ENCODE measurements at places on chromosomes 11 and 22. TPM values are rescaled to one million over a fixed set of nuclear protein-coding genes. Genes with fewer than 3 reads are reported as not detected.

The DDI1 gene
- not detected for total RNA-seq

DNA sequence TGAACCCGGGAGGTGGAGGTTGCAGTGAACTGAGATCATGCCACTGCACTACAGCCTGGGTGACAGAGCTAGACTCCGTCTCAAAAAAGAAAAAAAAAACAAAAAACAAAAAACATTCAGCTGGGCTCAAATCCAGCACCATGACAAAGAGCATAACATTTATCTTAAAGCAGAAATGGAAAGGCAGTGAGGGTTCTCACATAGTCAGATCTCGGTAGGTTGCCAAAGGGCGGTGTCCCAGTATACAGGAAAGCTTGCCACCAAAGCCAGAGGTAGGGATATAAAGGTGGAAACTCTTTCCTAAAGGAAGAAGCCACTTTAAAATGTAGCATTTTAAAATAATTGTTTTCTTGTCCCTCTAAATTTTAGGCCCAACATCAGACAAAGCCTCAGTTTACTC is 22.4 kb upstream of the CAPRIN1 start:
- H3K36me3 ChIP-seq = no peaks in the 10 kb centered on the region

DNA sequence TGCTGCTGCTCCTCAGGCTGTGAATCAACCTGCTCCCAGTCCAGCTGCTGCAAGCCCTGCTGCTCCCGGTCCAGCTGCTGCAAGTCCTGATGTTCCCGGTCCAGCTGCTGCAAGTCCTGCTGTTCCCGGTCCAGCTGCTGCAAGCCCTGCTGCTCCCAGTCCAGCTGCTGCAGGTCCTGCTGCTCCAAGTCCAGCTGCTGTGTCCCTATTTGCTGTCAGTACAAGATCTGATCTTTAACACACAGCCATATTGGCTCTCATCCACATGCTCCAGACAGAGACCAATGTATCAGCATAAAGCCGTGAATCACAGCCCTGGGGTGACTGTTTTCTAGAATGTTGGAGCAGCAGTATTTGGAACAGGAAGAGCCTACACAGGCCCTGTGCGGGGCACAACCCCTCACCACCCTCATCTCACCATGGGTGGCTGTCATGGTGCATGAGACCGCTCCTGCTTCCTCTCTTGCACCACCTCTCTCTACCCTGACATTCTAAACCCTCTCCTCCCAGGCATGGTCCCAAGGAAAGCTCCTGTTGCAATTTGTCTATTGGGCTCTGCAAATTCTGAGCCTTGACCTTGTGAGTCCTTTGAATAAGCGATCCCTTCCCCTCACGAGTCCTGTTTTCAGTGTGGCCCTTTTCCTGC is 3.5 kb downstream of the KRTAP5-10 start:
- H3K4me3 ChIP-seq = no peak overlapping the region
- H3K27me3 ChIP-seq = peaks cover 57% of the 10 kb centered on the region
- H3K36me3 ChIP-seq = peaks cover 8% of the 10 kb centered on the region
- no peak for DNase-seq
- H3K27ac ChIP-seq = no peak overlapping the region
- peaks cover 2% of the 10 kb centered on the region for H3K4me1 ChIP-seq

- H3K4me1 ChIP-seq = peaks cover 13% of the 10 kb centered on the region
- H3K27me3 ChIP-seq = no peaks in the 10 kb centered on the region
- H3K27ac ChIP-seq = peak overlapping the region; percentile 67
- no peak overlapping the region for H3K4me3 ChIP-seq
- DNase-seq = no peak
These were observed 53.5 kb downstream of the ENTHD1 start for GRCh38 chr22:39839917-39840510.

GRCh38 chr11:92384358-92384757 is 159.7 kb downstream of the FAT3 start:
- H3K4me3 ChIP-seq = no peak overlapping the region
- no peaks in the 10 kb centered on the region for H3K4me1 ChIP-seq
- no peaks in the 10 kb centered on the region for H3K36me3 ChIP-seq
- no peaks in the 10 kb centered on the region for H3K27me3 ChIP-seq
- H3K27ac ChIP-seq = no peak overlapping the region
- no peak for DNase-seq

DNA sequence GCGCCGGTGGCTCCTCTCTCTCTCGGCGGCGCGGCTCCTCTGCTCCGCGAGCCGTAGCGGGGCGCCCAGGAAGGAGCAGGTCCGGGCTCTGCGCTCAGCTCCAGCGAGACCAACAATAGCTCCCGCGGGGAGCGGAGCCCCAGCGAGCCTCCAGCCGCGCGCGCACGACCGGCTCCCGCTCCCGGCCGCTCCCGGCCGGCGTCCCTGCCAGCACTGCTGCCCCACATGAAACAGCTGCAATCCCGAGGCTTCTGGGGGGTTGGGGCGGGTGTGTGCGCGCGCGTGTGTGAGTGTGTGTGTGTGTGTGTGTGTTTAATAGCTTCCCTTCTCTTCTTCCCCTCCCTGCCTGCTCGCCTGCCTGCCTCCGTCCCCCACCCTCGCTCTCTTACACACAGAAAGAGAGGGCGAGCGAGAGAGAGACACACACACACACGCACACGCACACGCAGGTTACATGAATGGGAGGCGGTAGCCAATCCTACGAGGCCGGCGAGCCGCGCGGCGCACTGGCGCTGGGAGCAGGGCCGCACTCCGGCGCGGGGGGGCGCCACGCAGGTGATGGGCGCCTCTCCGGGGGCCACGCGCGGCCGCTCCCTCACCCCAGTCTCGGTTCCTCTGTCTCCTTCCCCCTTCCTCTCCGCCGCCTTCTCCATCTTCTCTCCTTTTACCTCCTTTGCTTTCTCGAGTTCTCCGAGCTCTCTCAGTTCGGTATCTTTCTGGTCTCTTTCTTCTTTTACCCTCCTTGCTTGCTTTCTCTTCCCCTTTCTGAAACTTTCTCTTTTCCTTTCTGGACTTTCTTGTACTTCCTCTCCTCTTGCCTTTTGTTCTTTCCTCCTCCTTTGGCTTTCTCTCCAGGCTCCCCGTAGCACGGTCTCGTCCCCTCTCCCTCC is at the start of gene TENM4:
TSS of gene TENM4 (minus strand) at position 460 of the 890 bp plus-strand sequence. CDS start 371,086 bp downstream, outside the sequence.
- peaks cover 9% of the 10 kb centered on the region for H3K4me1 ChIP-seq
- H3K4me3 ChIP-seq = peak within 1 kb of the TSS; percentile 74
- peak within 1 kb of the TSS; percentile 1 for H3K27ac ChIP-seq
- DNase-seq = no peak
- H3K36me3 ChIP-seq = peaks cover 5% of the 10 kb centered on the region

GRCh38 chr11:11038352-11038751 is 180.5 kb upstream of the ZBED5 start:
- no peak overlapping the region for H3K4me3 ChIP-seq
- H3K4me1 ChIP-seq = peaks cover 6% of the 10 kb centered on the region
- H3K36me3 ChIP-seq = peaks cover 3% of the 10 kb centered on the region
- H3K27me3 ChIP-seq = peaks cover 20% of the 10 kb centered on the region
- H3K27ac ChIP-seq = no peak overlapping the region

Data from T-helper 17 cell (primary cell).